ENCODE measurements at places on chromosomes 5 and 9. TPM values are rescaled to one million over a fixed set of nuclear protein-coding genes. Genes with fewer than 3 reads are reported as not detected.

GRCh38 chr5:156681265-156681664 is 168.8 kb upstream of the PPP1R2B start:
- no peak overlapping the region for H3K27ac ChIP-seq
- no peak overlapping the region for H3K4me3 ChIP-seq
- no peaks in the 10 kb centered on the region for H3K27me3 ChIP-seq
- no peak for DNase-seq
- H3K4me1 ChIP-seq = no peaks in the 10 kb centered on the region

- no peak overlapping the region for H3K4me3 ChIP-seq
- no peaks in the 10 kb centered on the region for H3K36me3 ChIP-seq
- no peaks in the 10 kb centered on the region for H3K4me1 ChIP-seq
These were observed 166.5 kb downstream of the MAPKAP1 start for GRCh38 chr9:125540497-125540896.

DNA sequence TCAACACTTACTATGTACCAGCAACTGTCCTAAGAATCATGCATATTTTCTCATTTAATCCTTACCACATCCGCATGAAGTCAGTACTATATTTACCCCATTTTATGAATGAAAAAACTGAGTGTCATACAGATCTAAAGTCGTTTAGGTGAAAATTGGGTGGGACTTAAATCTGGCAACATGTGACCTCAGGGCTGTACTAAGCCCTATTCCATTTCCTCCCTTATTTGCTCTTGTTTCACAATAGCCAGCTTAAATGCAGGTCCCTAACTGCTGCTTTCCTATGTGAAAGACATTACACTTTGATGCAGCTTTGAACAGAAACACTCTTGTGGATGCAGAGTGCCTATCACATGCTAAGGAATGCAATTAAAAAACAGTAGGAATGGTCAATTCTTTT is 2.5 kb upstream of the RAB14 start:
- H3K4me1 ChIP-seq = peaks cover 26% of the 10 kb centered on the region
- DNase-seq = no peak
- no peak overlapping the region for H3K27ac ChIP-seq
- H3K4me3 ChIP-seq = no peak overlapping the region
- H3K27me3 ChIP-seq = no peaks in the 10 kb centered on the region

DNA sequence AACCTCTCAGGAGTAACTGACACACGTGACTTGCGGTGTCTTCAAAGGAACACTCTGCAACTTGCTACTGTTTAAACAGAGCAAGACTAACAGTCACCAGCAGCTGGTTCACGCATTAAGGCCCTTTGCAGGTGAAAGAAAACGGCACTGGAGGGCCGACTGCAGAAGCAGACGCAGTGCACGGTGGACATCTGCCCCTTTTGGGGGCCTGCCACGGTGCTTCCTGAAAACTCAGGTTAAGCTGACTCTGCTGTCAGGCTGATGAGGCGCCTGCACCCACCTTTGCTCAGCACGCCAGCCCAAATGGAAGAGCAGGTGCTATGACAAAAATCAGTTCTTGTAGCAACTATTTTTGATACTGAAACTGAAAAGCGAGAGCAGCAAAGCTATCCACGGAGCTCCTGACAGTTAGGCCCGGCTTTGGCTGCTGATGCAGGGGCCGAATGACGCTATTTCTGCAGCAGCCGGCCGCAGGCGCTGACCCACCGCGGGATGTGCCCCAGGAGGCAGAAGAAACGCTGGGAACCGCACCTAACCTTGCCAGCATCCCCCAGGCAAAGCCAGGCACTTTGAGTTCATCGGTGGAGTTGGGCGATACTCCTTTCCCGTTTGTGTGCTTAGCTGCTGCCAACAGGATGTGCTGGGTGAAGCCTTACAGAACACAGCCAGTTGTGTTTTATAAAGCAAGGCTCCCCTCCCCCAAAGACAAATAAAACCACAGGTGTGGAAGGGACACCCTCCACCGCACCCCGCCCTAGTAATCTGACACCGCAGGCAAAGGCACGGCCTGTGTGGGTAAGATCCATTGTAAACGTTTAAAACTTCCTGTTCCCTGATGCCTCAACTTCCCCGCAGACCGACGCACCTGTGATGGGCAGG is 21.1 kb upstream of the TERT start:
- DNase-seq = peak; percentile 43
- H3K4me1 ChIP-seq = peaks cover 56% of the 10 kb centered on the region
- peak overlapping the region; percentile 58 for H3K4me3 ChIP-seq
- H3K27ac ChIP-seq = no peak overlapping the region
- H3K27me3 ChIP-seq = no peaks in the 10 kb centered on the region
- peaks cover 3% of the 10 kb centered on the region for H3K36me3 ChIP-seq

DNA sequence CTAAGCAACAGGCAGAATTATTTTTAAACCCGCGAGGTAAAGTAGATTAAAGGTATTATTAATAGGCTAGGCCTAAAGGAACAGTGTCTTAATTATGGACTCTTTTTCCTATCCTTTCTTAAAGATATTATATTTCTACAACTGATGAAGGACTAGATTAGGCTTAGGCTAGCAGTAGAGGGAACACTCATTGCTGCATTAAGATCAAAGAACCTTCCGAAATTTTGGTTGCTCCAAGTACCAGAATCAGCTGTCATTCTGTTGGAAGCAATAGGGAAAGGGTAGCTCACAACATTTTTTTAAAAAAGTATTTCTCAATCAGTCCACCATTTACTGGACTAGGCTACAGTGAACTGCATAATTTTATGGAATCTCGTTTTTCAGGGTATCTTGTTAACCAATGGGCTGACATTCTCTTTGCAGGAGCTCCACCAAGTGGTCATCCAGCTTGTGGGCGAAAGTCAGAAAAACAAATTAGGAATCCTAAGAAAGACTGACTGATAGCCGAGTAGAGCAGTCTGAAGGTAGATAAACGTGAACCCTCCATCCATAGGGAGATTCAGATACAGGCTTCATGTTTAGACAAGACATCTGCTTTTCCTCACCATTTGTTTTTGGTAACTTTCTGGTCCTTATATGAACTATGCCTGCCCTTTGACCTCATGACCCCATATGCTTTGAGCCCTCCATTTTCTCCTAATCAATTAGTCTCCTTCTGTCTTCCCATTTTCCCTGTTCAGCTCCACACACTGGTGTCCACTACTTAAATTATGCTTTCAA is 103.6 kb upstream of the CHD1 start:
- H3K27me3 ChIP-seq = no peaks in the 10 kb centered on the region
- H3K4me1 ChIP-seq = peaks cover 31% of the 10 kb centered on the region
- H3K36me3 ChIP-seq = no peaks in the 10 kb centered on the region
- peak overlapping the region; percentile 57 for H3K27ac ChIP-seq
- peak overlapping the region; percentile 57 for H3K4me3 ChIP-seq

DNA sequence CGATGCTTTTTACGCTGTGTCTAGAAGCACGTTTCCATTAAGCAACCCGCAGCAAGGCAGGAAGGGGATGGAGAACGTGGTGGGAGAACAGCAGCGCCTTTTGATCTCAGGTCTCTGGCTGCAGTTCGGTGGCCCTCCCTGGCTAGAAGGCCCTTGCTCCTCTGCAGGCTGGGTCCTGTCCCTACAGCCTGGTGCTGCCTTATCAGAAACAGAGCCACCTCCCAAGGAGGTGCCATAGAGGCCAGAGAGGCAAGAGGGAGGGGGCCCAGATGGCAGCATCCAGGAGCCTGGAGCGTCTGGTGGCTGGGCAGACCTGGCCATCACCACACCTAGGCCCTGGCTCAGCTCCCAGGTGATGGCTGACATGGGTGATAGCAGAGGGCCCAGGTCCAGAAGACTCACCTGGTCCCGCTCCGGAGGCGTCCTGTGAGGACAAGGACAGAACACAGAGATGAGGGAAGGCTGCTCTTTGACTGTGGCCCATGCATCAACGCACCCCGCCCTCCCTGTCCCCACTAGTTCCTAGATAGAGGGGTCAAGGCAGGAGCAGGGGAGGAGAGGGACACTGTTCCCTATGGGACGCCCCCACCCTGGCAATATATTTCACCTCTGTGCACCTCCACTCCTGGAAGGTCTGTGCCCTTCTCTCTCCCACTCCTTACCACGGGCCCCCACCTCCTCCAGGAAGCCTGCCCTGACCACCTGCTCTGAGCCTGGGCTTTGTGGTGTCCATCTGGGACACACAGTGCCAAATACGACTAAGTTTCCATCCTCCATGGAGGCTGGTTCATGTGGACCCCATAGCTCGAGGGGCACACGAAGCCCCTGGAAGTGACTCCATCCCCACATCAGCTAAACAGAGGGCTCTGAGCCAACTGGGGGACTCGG is 41.6 kb upstream of the SARDH start:
- H3K4me3 ChIP-seq = no peak overlapping the region
- no peaks in the 10 kb centered on the region for H3K4me1 ChIP-seq
- no peaks in the 10 kb centered on the region for H3K27me3 ChIP-seq
- no peaks in the 10 kb centered on the region for H3K36me3 ChIP-seq
- DNase-seq = no peak

- no peak overlapping the region for H3K4me3 ChIP-seq
- H3K36me3 ChIP-seq = no peaks in the 10 kb centered on the region
- no peak for DNase-seq
- H3K4me1 ChIP-seq = no peaks in the 10 kb centered on the region
These were observed 56.1 kb downstream of the KIAA1958 start for GRCh38 chr9:112542593-112543292.

GRCh38 chr5:81949462-81949861 is 22.4 kb upstream of the ATG10 start:
- no peak overlapping the region for H3K27ac ChIP-seq
- no peaks in the 10 kb centered on the region for H3K4me1 ChIP-seq
- DNase-seq = no peak
- no peaks in the 10 kb centered on the region for H3K27me3 ChIP-seq
- H3K4me3 ChIP-seq = no peak overlapping the region

DNA sequence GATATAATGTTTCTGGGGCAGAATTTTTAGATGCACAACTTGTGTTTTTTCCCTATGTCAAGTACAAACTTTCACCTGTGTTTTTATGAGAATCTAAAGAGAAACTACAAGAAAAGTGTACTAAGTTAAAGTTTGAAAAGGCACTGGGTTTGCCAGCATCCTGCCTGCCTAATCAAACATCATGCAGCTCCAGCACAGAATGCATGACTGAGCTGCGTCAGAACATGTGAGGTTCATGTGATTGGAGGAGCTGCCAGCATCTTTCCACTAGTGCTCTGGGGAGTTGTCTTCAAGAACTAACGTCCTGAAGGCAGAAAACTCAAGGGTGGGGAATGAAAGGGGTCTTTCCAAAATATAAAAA is 46.1 kb upstream of the RIC1 start:
- no peaks in the 10 kb centered on the region for H3K36me3 ChIP-seq
- no peaks in the 10 kb centered on the region for H3K27me3 ChIP-seq
- no peak overlapping the region for H3K27ac ChIP-seq
- H3K4me1 ChIP-seq = peaks cover 28% of the 10 kb centered on the region
- H3K4me3 ChIP-seq = no peak overlapping the region
- peak; percentile 49 for DNase-seq

DNA sequence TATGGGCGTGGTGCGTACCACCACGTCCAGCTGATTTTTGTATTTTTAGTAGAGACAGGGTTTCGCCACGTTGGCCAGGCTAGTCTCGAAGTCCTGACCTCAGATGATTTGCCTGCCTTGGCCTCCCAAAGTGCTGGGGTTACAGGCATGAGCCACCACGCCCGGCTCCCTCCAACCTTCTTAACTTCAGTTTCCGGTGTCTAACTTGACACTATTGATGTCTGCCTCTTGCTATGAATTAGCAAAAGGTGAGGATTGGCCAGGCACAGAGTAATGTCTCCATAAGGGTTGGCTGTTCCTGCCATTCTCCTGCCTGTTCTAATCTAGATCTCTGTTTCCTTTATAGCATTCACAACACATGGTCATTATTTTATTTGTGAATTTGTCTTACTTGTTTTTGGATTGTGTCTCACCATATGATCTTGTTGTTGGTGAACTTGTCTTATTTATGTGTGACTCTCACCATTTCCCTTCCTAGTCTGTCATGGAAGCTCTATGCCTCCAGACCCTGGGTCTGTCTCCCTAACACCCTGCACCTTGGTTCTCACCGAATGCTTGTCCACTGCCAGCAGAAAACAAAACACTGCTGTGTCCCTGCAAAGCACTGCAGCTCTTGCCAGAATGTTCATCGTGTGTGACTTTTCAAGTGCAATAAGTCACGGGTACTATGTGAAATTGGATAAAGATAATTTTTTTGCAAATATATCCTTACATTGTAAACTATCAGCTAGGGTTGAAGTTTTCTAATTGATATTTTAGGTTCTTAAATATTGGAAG is 26.0 kb downstream of the BASP1 start:
- no peaks in the 10 kb centered on the region for H3K36me3 ChIP-seq
- no peak for DNase-seq
- no peaks in the 10 kb centered on the region for H3K4me1 ChIP-seq
- H3K27me3 ChIP-seq = no peaks in the 10 kb centered on the region
- no peak overlapping the region for H3K27ac ChIP-seq

- DNase-seq = no peak
- no peak overlapping the region for H3K4me3 ChIP-seq
- no peaks in the 10 kb centered on the region for H3K36me3 ChIP-seq
- H3K4me1 ChIP-seq = no peaks in the 10 kb centered on the region
- no peak overlapping the region for H3K27ac ChIP-seq
These were observed 457.4 kb upstream of the CDH18 start for GRCh38 chr5:20445326-20445860.

DNA sequence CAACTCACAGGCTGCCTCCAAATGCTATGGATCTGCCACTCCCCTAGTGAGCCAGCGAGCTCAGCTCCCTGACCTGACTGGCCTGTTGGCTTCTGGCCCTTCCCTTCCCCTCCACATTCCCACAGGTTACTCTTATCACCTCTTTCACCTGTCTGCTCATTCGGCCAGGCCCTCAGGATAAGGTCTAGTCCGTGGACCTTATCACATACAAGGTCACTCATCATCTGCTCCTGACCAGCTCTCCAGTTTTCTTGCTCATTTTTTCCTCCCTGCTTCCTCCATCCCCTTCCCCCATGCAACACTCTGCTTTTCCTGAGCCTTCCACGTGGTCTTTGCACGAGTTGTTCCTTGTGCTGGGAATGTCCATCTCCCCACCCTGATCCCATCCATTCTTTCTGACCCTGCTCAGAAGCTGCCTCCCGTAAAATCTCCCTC is 25.9 kb upstream of the NDST1 start:
- H3K4me1 ChIP-seq = peaks cover 4% of the 10 kb centered on the region
- no peak for DNase-seq
- peaks cover 1% of the 10 kb centered on the region for H3K27me3 ChIP-seq
- no peaks in the 10 kb centered on the region for H3K36me3 ChIP-seq

GRCh38 chr5:148739524-148739923 is 85.2 kb upstream of the HTR4 start:
- no peaks in the 10 kb centered on the region for H3K27me3 ChIP-seq
- H3K27ac ChIP-seq = no peak overlapping the region
- H3K4me1 ChIP-seq = no peaks in the 10 kb centered on the region
- no peaks in the 10 kb centered on the region for H3K36me3 ChIP-seq
- no peak overlapping the region for H3K4me3 ChIP-seq
- no peak for DNase-seq

- H3K27me3 ChIP-seq = no peaks in the 10 kb centered on the region
- H3K4me3 ChIP-seq = no peak overlapping the region
- H3K27ac ChIP-seq = no peak overlapping the region
- H3K4me1 ChIP-seq = no peaks in the 10 kb centered on the region
- no peaks in the 10 kb centered on the region for H3K36me3 ChIP-seq
- DNase-seq = no peak
These were observed 10.3 kb downstream of the UGT3A2 start for GRCh38 chr5:36056422-36056821.

Gene SMC5
- 42.2 TPM for total RNA-seq

Gene SHISAL2B
- total RNA-seq = not detected

Gene ZBED3
- total RNA-seq = 1.5 TPM

Gene RASGRF2
- 11.1 TPM for total RNA-seq

Gene IFNA2
- not detected for total RNA-seq

Gene LRRC19
- not detected for total RNA-seq

Gene GDA
- not detected for total RNA-seq

Gene PPP3R2
- not detected for total RNA-seq

Gene RARS1
- total RNA-seq = 144 TPM

Gene C5orf52
- not detected for total RNA-seq

Gene WNK2
- total RNA-seq = 0.20 TPM

Gene ARL10
- total RNA-seq = 12.9 TPM

Gene PRR7
- 15.3 TPM for total RNA-seq

Gene GABRP
- not detected for total RNA-seq

Gene SLC4A9
- total RNA-seq = not detected

Gene PRR16
- not detected for total RNA-seq

All from CD8-positive, alpha-beta memory T cell (primary cell).